ENCODE measurements at places on chromosomes 4 and X. TPM values are rescaled to one million over a fixed set of nuclear protein-coding genes. Genes with fewer than 3 reads are reported as not detected.

DNA sequence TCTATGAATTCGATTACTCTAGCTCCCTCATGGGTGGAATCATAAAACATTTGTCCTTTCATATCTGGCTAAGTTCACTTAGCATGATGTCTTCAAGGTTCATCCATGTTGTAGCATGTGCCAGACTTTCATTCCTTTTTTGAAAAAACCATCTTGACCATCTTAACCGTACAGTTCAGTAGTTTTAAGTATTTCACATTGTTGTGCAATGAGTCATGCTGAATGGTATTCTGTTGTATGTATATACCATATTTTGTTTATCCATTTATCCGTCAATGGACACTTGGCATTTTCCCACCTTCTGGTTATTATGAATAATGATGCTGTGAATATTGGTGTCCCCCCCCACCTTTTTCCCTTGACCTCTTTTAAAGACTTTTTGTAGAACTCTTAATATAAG, 72.4 kb upstream of the TLR2 start:
- no peak for DNase-seq

- DNase-seq = no peak
Observed at GRCh38 chr4:124997991-124998390, 285.5 kb upstream of the ANKRD50 start.

DNA sequence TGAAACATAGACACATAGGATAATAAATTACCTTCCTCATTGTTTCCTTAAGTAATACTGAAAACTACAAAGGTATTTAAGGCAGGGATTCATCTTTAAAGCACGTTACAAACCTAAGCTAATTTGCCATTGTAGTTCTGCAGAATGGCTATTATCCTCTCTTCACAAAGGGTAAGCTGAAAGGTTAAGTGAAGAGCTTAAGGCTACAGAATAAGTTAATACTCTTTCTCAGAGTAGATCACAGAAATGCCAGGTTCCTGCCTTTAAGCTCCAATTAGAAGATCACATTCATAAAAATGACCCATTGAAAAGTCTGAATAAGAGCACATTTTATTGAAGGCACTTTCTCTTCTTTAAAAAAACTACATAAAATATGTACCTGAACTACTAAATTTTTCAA, 42.1 kb upstream of the PRDM5 start:
- no peak for DNase-seq

- DNase-seq = no peak
Observed at GRCh38 chrX:10634392-10635161, 14.2 kb upstream of the MID1 start.

DNA sequence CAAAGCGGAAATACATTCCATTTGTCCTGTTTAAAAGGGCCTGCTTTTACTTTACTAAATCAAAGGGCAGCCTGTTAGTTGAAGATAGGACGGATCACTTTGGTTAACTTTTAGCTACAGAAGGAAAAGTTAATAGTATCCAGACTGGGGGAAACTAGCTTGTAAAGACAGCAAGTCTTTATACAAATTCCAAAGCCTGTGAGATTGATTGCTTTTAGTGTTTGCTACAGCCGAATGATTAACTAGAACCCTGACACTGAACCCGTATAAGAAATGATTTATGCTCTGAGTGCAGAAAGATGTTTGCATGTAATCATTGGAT, 93.4 kb downstream of the FRAS1 start:
- DNase-seq = no peak

GRCh38 chr4:1778642-1779392, 14.3 kb upstream of the FGFR3 start:
- no peak for DNase-seq

GRCh38 chr4:116469582-116469981, 615.8 kb downstream of the TRAM1L1 start:
- no peak for DNase-seq

DNA sequence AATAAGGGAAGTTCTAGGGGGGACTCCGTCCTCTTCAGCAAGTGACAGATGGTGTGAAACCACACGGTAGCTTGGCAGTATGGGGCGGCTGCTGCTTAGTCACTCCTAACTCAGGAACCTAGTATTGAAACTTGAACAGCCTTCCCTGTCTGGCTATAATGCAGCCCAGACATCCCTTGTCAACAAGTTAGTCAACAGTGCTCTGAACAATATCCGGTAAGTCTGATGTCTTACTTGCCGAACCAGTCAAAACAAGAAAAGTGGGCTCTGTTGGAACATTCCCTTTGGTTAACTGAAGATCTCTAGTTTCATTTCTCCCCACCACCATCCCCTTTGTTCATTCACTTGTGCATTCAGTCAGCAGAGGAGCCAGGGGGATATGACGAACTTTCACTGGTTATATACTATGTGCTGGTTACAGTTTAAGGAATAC, 18.7 kb upstream of the CXCL13 start:
- DNase-seq = no peak

DNA sequence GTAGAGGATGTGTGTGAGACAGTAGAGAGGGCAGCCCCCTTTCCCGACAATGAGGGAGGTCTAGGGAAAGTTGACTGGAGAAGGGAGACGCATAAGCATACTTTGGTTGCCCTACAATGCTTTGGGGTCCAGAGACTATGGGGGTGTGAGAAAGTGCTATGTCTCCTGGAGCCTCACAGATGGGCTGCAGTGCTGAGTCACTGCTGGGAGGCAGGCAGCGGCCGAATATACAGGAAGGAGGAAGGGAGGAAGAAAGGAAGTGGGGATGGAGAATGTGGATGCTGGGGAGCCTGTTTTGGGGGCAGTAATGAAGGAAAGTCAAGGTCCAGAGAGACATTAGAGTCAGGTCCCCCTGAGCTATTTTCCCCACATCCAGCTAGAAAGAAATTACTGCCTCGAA, 12.7 kb downstream of the DRP2 start:
- DNase-seq = no peak

- DNase-seq = no peak
Observed at GRCh38 chrX:6021316-6022091, 207.2 kb downstream of the NLGN4X start.

DNA sequence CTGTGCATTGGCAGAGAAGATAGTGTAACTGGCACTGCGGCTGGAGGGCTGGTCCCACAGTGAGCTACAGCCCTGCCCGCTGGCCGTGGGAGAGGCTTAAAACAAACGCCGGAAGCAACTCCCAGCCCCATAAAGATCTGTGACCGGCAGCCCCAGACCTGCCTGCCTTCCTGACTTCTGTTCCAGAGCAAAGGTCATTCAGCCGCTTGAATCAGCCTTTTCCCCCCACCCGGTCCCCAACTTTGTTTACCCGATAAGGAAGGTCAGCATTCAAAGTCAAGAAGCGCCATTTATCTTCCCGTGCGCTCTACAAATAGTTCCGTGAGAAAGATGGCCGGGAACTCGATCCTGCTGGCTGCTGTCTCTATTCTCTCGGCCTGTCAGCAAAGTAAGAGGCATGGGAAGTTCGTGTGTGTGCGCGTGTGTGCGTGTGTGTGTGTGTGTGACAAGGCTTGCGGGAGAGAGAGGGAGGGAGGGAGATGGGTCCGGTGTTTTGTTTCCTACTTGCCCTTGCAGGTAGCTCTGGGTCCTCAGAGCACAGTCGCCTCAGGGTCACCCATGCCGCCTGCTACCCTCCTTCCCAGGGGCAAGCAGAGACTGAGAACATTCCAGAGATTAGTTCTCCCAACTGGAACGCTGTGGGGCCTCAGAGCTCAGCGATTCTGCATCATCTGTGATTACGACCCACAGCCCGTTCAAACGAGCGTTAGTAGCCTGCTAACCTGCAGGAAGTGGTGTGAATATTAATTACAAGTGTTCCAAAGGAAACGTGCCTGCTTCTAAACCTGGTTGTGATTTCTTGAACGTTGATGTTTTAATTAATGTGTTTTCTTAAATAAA, at the start of gene MGST2:
TSS of gene MGST2 (plus strand) at position 130 of the 840 bp plus-strand sequence. CDS start at position 331, 201 bp downstream.
- DNase-seq = no peak

- DNase-seq = no peak
Observed at GRCh38 chr4:24799544-24800324, 4.4 kb downstream of the SOD3 start.

DNA sequence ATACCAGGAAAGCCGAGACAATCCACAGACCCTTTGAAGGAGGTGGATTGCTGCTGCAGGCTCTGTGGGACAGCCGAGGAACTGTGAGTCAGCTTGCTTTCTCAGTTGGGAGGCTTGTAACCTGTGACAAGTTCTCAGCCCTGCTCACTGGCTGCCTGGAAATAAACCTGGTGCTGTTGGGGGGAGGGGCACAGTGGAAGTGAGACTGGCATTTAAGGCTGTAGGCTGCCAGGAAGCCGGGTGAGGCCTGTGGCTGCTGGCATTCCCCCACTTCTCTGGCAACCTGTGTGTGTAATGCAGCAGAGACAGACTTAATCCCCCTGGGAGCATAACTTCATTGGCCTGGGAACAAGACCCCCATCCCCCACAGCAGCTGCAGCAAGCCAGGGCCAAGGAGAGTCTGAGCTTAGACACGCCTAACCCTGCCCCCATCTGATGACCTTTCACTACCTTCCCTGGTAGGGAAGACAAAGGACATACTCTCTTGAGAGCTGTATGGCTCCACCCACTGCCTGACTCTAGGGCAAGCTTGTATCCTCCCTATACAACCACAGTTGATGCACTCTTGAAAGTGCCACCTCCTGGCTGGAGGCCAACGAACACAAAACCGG, 64.1 kb downstream of the ALPK1 start:
- no peak for DNase-seq

- no peak for DNase-seq
Observed at GRCh38 chr4:158015241-158015640, 157.6 kb downstream of the GASK1B start.

DNA sequence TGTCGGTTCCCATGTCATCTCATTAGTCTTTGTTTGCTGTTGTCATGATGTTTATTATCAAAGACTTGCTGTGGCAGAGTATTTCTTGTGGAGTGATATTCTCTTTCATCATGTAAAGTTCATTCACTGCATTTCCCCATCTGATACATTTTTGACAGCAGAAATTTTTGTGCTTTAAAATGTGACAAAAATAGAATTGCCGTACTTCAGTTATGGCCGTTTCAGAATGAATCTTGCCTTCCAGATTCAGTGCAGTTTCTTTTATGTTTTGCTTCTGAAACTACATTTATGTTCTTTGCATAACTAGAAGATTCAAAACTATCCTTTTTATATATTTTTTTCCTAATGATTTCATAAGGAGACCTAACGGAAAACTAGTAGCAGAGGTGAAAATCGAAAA, 10.0 kb downstream of the CSTF2 start:
- no peak for DNase-seq

- no peak for DNase-seq
Observed at GRCh38 chr4:96993560-96993959, 1149.7 kb downstream of the STPG2 start.

- DNase-seq = no peak
Observed at GRCh38 chr4:72629540-72629939, 60.5 kb upstream of the ADAMTS3 start.

- no peak for DNase-seq
Observed at GRCh38 chr4:123453061-123453680, 56.6 kb downstream of the SPRY1 start.

GRCh38 chrX:12227412-12228041, 89.3 kb downstream of the FRMPD4 start:
- DNase-seq = no peak

GRCh38 chr4:107468812-107469211, 251.2 kb downstream of the PAPSS1 start:
- no peak for DNase-seq

DNA sequence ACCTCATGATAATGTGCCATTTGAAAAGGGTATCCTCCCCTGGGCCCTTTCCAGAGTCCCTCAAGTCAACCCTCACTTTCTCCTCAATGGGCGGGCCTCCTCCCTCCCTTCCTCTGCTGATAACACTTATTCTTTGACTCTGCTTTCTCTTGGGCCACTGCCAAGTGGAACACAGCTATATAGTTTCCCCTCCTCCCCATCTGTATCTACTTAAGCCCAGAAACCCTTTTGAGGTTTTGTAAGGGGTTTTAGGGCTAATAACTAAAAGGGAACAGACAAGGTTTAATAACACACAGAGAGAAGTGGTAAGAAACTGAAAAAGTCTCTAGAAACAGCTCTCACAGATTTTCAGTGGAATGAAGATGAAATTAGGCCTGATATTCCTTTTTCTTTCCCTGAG, 116.7 kb downstream of the GPC3 start:
- no peak for DNase-seq

GRCh38 chr4:40402556-40402955, 67.4 kb downstream of the CHRNA9 start:
- no peak for DNase-seq

GRCh38 chrX:38806875-38807621, 5.8 kb downstream of the MID1IP1 start:
- DNase-seq = no peak

DNA sequence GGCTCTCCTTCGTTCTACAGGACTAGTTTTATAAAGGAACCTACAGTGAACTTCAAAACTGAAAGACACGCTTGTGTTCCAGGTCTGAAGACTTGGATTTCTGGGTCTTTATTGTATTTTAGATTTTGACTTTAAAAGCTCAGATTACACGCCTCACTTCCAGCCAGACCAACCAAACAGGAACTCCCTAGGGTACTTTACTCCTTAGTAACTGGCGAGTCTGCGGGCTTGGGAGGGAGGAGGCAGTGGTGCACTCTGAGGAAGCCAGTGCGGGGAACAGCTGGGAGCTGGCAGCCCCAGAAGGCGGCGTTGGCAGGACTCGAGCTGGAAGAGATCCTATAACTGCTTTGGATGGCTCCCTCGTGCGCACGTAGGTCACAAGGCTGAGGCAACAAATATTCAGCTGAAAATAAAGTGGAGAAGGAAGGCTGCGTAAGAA, 391 bp upstream of the PHKA1 start:
- no peak for DNase-seq

- DNase-seq = no peak
Observed at GRCh38 chr4:7546809-7547367, 112.2 kb upstream of the PSAPL1 start.

GRCh38 chr4:24003926-24004325, 114.1 kb upstream of the PPARGC1A start:
- no peak for DNase-seq

DNA sequence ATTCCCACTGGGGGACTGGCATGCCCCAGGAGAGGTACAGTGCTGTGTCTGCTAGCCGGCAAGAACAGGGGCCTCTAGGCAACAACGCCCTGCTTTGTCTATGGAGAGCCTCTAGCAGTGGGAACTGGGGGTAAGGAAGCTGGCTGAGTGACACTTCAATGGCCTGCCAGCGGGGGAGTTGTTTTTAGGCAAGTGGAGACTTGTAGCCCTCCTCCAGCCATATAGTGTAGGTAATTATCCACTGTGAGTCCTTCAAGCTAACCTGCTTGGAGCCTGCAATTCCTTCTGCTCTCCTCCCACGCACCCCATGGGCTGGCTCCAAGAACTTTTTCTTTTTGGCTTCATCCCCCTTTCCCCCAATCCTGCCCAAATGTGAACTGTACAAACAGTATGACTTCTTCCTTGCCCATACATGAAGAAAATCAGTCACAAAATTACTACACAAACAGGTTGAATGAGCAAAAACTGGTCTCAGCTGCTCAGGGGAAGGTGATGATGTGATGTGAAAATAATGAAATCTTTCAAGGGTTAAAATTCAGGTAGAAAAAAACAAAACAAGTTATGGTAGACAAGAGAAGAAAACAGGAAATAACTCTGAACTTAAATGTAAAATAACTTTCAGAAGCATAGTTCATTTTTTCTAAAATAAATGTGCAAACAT, 33.1 kb downstream of the LEF1 start:
- DNase-seq = no peak

The TLR1 gene
- total RNA-seq = 0.87 TPM

The GAGE2A gene
- total RNA-seq = not detected

The BGN gene
- total RNA-seq = 5.9 TPM

The NEUROG2 gene
- not detected for total RNA-seq

The IRAK1 gene
- total RNA-seq = 106 TPM

The LUZP4 gene
- not detected for total RNA-seq

The PPARGC1A gene
- total RNA-seq = 1.8 TPM

The CT45A1 gene
- total RNA-seq = not detected

The AFM gene
- not detected for total RNA-seq

The NOCT gene
- 37.8 TPM for total RNA-seq

The SYNPO2 gene
- total RNA-seq = 0.53 TPM

The F11 gene
- total RNA-seq = not detected
